Prostate gland (tissue), 2 donors: ENCODE measurements at places on chromosomes 16 and 17. TPM values are rescaled to one million over a fixed set of nuclear protein-coding genes. Genes with fewer than 3 reads are reported as not detected.
A peak's percentile ranks its signal among the peaks of the same experiment; 100 is the strongest.

DNA sequence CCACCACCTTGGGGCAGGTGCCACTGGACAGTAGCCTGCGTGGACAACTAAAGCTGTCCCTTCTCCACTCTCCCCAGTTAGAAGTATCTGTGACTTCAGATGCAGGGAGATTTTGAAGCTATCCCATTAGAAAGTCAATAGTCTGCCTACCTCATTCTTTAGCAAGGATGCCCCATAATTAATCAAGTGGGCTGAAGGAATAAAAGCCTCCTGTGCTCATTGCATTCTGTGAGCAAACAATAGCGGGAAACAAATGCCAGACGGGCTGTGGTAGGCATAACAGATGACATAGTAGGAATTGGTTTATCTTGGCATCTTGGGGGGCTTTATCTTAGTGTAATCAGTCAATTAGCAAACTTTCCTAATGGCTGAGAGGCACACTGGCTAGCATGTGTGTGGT lies 96.7 kb upstream of the HSBP1 start:
- no peaks in the 10 kb centered on the region for H3K4me1 ChIP-seq
- no peak overlapping the region for H3K4me3 ChIP-seq
- no peaks in the 10 kb centered on the region for H3K27me3 ChIP-seq
- no peak for DNase-seq

- H3K4me1 ChIP-seq, result peaks cover 10% of the 10 kb centered on the region
- H3K27ac ChIP-seq, result peak overlapping the region; percentile 94
- H3K27me3 ChIP-seq, result no peaks in the 10 kb centered on the region
- DNase-seq, result peak; percentile 61
Measured at GRCh38 chr16:25257956-25258860, 563 bp upstream of the ZKSCAN2 start.

- no peak for DNase-seq
- no peak overlapping the region for H3K27ac ChIP-seq
- no peak overlapping the region for H3K4me3 ChIP-seq
- H3K27me3 ChIP-seq, result no peaks in the 10 kb centered on the region
- H3K4me1 ChIP-seq, result no peaks in the 10 kb centered on the region
- no peaks in the 10 kb centered on the region for H3K36me3 ChIP-seq
Measured at GRCh38 chr16:86133847-86134375, 234.9 kb downstream of the IRF8 start.

- no peaks in the 10 kb centered on the region for H3K36me3 ChIP-seq
- DNase-seq, result no peak
- no peaks in the 10 kb centered on the region for H3K27me3 ChIP-seq
- no peak overlapping the region for H3K4me3 ChIP-seq
- no peak overlapping the region for H3K27ac ChIP-seq
- no peaks in the 10 kb centered on the region for H3K4me1 ChIP-seq
Measured at GRCh38 chr17:81476097-81476496, 36.5 kb downstream of the ACTG1 start.

GRCh38 chr17:64060331-64060730 lies 39.9 kb upstream of the ICAM2 start:
- H3K27ac ChIP-seq, result no peak overlapping the region
- DNase-seq, result no peak
- H3K4me3 ChIP-seq, result no peak overlapping the region
- H3K36me3 ChIP-seq, result no peaks in the 10 kb centered on the region

- H3K27ac ChIP-seq, result peak overlapping the region; percentile 95
- H3K4me3 ChIP-seq, result peak overlapping the region; percentile 72
- H3K36me3 ChIP-seq, result no peaks in the 10 kb centered on the region
- no peaks in the 10 kb centered on the region for H3K27me3 ChIP-seq
- peak; percentile 50 for DNase-seq
Measured at GRCh38 chr17:42980766-42981397, 517 bp downstream of the RUNDC1 start.

DNA sequence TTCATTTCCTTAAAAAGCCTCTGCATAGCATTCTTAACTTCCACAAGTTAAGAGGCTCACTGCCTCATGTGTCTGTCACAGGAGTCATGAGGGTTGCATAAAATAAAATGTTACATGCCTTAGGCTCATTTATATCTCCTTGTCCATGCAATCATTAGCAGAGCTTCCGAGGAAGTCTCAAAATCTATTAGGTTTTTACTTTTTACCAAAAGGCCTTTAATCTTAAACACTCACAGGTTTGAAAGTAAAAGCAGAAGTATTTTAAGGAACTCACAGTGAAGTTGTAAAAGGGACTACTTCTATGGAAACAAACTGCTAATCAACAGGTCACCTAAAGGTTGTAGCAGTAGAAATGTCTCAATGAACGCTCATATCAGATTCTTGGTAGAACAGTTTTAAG lies 5.2 kb upstream of the ATP6V0A1 start:
- no peaks in the 10 kb centered on the region for H3K4me1 ChIP-seq
- H3K36me3 ChIP-seq, result no peaks in the 10 kb centered on the region
- H3K27ac ChIP-seq, result no peak overlapping the region
- H3K27me3 ChIP-seq, result no peaks in the 10 kb centered on the region
- no peak for DNase-seq

GRCh38 chr17:63931981-63932561 lies at the start of gene CD79B:
CD79B (minus strand) TSS chr17:63932331; CDS start chr17:63932261, 70 bp downstream.
- no peaks in the 10 kb centered on the region for H3K36me3 ChIP-seq
- H3K4me3 ChIP-seq, result no peak within 1 kb of the TSS
- no peaks in the 10 kb centered on the region for H3K27me3 ChIP-seq
- DNase-seq, result no peak
- H3K4me1 ChIP-seq, result no peaks in the 10 kb centered on the region
- no peak within 1 kb of the TSS for H3K27ac ChIP-seq

DNA sequence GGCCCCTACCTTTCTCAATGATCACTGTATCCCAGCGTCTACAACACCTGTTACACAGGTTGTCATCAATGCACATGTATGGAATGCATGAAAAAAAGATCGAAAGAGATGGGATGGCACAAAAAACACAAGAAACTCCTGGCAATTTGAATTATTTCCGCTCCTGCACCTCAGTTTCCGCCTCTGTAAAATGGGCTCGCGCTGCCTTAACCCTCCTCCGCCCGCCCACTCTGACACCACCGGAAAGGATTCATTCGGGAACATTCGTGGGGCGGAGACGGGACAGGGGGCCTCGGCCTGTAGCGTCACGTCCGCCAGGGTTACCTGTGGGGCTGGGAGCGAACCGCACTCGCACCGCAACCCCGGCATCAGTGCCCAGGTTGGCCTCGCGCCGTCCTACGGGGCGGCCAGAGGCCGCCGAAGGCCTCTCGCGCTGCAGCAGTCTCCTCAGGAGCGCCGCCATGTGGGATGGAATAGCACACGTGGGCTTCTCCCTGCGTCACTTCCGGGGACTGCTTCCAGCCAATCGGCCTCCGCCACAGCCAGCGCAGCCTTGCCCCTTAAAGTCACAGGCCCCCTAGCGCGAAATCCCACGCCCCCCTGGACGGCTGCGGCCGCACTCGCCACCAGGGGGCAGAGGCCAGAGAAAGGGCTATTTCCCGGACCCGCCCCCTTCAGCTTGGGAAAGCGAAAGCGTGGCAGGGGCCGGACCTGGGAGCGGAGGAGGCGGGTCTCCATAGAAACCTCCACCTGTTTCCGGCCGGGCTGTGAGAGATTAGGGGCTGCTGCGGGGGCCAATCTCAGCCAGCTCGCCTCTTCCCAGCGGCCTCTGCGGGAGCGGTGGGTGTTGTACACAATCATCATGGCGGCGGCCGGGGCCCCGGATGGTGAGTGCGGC lies at the start of the genes EARS2 and UBFD1:
TSS of gene EARS2 (minus strand) at position 470 of the 898 bp plus-strand sequence. CDS start at position 463, 7 bp downstream.
TSS of gene UBFD1 (plus strand) at position 847 of the 898 bp plus-strand sequence. CDS start at position 863, 16 bp downstream.
- H3K27ac ChIP-seq, result peak within 1 kb of the TSS; percentile 89
- H3K4me1 ChIP-seq, result no peaks in the 10 kb centered on the region
- DNase-seq, result peak; percentile 97
- H3K36me3 ChIP-seq, result peaks cover 1% of the 10 kb centered on the region
- no peaks in the 10 kb centered on the region for H3K27me3 ChIP-seq

- no peak overlapping the region for H3K4me3 ChIP-seq
- no peaks in the 10 kb centered on the region for H3K27me3 ChIP-seq
- H3K36me3 ChIP-seq, result no peaks in the 10 kb centered on the region
- DNase-seq, result no peak
- no peaks in the 10 kb centered on the region for H3K4me1 ChIP-seq
- no peak overlapping the region for H3K27ac ChIP-seq
Measured at GRCh38 chr17:33966410-33967059, 288.6 kb upstream of the CCL2 start.

- no peaks in the 10 kb centered on the region for H3K4me1 ChIP-seq
- H3K27ac ChIP-seq, result no peak overlapping the region
- no peak overlapping the region for H3K4me3 ChIP-seq
Measured at GRCh38 chr16:2329532-2329931, 11.0 kb downstream of the ABCA3 start.

- H3K4me1 ChIP-seq, result peaks cover 13% of the 10 kb centered on the region
- DNase-seq, result no peak
Measured at GRCh38 chr17:3896108-3896967, 3.5 kb upstream of the CAMKK1 start.

- no peaks in the 10 kb centered on the region for H3K4me1 ChIP-seq
- H3K36me3 ChIP-seq, result no peaks in the 10 kb centered on the region
- H3K27ac ChIP-seq, result peak overlapping the region; percentile 87
Measured at GRCh38 chr16:31472709-31473203, 804 bp downstream of the TGFB1I1 start.

DNA sequence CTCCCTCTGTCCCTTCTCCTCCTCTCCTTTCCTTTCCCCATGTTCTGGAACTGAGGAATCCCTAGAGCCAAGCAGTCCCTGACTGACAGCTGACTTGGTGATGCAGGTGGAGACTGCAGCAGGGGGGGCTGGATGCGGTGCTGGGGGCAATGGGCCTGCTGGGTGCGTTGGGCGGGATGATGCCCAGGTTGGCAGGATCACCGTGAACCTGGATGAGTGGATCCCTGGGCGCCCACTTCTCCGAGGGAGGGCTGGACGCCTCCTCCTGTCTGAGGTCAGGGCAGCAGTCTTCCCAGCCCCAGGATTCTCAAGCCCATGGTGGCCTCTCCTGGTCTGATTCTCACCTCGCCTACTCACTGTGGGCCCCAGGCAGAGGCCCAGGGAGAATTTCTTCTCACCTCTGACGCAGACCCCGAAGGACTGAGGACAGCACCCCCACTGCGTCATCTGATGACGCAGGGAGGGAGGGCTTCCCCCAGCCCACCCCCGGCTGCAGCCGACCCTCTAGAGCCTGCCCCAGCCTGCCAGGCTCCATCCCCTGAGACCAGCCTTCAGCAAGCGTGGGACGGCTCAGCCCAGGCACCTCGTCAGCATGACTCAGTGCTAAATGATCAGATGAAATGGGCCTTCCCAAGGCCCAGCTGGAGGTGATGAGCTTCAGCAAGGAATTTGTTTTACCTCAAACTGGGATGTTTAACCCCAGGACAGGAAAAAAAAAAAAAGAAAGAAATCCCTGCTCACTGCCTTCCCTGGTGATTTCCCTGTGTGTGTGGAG lies 188.0 kb upstream of the TNRC6C start:
- no peak overlapping the region for H3K4me3 ChIP-seq
- H3K4me1 ChIP-seq, result no peaks in the 10 kb centered on the region
- H3K36me3 ChIP-seq, result no peaks in the 10 kb centered on the region
- no peaks in the 10 kb centered on the region for H3K27me3 ChIP-seq

- H3K4me1 ChIP-seq, result no peaks in the 10 kb centered on the region
- no peak for DNase-seq
- no peaks in the 10 kb centered on the region for H3K36me3 ChIP-seq
- H3K27ac ChIP-seq, result no peak overlapping the region
Measured at GRCh38 chr17:32551186-32551955, 64.6 kb downstream of the CDK5R1 start.

DNA sequence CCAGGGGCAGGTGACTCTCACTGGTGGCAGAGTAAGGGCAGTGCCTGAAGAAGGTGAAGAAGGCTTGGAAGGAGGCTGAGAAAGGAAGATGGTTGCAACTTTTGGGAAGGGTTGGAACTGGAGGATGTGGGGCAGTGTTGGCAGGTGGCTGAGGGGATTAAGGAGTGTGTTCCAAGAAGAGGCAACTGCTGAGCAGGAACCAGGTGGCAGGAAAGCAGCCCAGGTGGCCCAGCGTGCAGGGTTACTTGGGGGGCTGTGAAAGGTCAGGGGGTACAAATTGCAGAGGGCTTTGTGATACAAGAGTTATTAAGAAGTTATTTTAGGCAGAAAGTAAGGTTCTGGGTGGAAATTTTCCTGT lies 28.6 kb downstream of the WSCD1 start:
- no peak overlapping the region for H3K27ac ChIP-seq
- no peak for DNase-seq
- H3K27me3 ChIP-seq, result no peaks in the 10 kb centered on the region
- no peaks in the 10 kb centered on the region for H3K4me1 ChIP-seq

- DNase-seq, result no peak
- H3K4me1 ChIP-seq, result no peaks in the 10 kb centered on the region
- H3K4me3 ChIP-seq, result no peak overlapping the region
- H3K27me3 ChIP-seq, result no peaks in the 10 kb centered on the region
- H3K36me3 ChIP-seq, result no peaks in the 10 kb centered on the region
- H3K27ac ChIP-seq, result no peak overlapping the region
Measured at GRCh38 chr16:35431829-35432663, 1972.6 kb downstream of the TP53TG3F start.

- DNase-seq, result peak; percentile 47
- no peak overlapping the region for H3K27ac ChIP-seq
- peaks cover 4% of the 10 kb centered on the region for H3K27me3 ChIP-seq
Measured at GRCh38 chr17:68200689-68201417, 47.0 kb upstream of the AMZ2 start.

SPNS2 gene
- 6.6 TPM for total RNA-seq

KRTAP4-4 gene
- total RNA-seq, result not detected

DHX58 gene
- 38.6 TPM for total RNA-seq

CBX4 gene
- 28.0 TPM for total RNA-seq

DOC2A gene
- total RNA-seq, result 3.0 TPM

KRTAP3-1 gene
- not detected for total RNA-seq

TMEM204 gene
- 33.9 TPM for total RNA-seq

TEDC2 gene
- 12.1 TPM for total RNA-seq

OR4D1 gene
- total RNA-seq, result not detected

KLHL10 gene
- total RNA-seq, result 6.5 TPM

GFER gene
- 26.6 TPM for total RNA-seq

KDM6B gene
- 12.7 TPM for total RNA-seq

FAM83G gene
- 7.3 TPM for total RNA-seq
